Posterior cingulate gyrus (tissue), 11 donors: ENCODE measurements at places on chromosomes 11 and 22.
A peak's percentile ranks its signal among the peaks of the same experiment; 100 is the strongest.

DNA sequence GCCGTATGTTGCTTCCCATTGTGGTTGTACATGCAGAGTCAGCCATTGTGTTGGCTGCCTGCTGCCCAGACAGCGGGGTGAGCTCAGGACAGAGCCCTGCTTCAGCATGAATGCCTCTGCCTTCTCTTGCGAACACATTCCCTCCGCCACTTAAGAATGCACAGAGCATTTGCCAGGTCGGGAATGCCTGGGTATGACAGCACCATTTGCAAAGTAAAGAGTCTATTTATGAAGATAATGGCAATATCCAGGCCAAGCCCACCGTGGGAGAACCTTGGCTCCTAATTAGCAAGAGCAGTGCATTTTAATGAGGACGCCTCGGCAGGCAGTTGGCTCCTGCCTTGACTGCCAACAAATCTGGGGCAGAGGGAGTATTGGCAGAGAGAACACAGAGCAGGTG lies 62.5 kb upstream of the SORL1 start:
- DNase-seq: peak; percentile 72

DNA sequence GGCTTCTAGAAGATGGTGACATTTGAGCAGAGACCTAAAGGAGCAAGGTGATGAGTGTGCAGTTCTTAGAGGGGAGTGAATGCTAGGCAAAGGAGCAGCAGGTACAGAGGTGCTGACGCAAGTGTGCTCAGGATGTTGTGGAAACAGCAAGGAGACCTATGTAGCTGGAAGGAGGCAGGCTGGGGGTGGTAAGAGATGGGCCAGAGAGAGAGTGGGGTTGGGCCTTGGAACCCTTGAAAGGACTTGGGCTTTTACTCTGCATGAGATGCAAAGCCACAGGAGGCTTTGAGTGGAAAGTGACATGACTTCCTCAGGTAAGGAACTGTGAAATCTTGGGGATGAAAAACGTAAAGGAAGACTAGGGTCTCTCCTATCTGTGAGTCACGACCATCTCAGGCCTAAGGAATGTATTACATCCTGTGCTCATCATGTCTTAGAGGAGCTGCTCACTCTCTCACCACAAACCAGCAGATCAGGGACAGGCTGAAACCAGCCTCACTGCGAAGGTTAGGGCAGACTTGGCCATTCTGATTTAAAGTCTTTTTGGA lies 65.4 kb downstream of the MICAL2 start:
- no peak for DNase-seq

DNA sequence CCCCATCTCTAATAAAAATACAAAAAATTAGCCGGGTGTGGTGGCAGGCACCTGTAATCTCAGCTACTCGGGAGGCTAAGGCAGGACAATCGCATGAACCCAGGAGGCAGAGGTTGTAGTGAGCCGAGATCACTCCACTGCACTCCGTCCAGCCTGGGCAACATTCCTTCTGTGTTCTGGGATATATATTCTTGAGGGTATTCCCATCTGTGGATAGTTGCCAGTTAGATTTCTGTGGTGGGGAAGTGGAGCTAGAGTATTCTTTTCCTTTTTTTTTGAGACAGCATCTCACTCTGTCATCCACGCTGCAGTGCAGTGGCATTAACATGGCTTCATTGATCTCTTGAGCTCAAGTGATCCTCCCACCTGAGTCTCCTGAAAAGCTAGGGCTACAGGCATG lies 9.1 kb upstream of the ZNF74 start:
- DNase-seq: no peak

DNA sequence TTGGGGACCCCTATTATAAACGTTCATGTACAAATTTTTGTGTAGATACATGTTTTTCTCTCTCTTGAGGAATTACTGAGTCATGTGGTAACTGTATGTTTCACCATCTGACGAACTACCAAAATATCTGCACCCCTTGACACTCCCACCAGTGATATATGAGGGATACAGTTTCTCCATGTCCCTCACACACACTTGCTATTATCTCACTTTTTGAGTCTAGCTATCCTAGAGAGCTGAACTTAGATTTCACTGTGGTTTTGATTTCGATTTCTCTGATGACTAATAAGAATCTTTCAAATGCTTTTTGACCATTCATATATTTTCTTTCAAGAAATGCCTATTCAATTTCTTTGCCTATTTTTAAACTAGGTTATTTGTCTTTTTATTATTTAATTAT lies 200.2 kb downstream of the PGR start:
- DNase-seq: no peak

GRCh38 chr22:27874764-27875163 lies 44.3 kb downstream of the PITPNB start:
- no peak for DNase-seq

DNA sequence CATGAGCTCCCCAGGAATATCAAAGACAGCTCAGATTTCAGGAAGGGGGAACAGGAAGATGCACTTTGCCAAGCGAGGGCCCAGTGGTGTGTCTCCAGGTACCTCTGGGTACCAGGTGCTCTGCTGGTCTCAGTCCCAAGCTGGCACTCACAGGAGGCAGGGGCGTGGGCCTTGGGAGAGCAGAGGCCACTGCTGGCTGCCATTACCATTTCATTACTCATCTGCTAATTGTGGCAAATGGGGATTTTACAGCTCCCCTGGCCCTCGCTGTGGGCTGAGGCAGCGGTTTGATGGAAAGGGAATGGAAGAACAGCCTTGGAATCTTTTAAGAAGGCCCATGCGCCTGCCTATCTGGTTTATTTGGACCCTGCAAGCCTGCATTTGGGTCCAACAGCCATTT lies 192.0 kb upstream of the NAV2 start:
- no peak for DNase-seq

DNA sequence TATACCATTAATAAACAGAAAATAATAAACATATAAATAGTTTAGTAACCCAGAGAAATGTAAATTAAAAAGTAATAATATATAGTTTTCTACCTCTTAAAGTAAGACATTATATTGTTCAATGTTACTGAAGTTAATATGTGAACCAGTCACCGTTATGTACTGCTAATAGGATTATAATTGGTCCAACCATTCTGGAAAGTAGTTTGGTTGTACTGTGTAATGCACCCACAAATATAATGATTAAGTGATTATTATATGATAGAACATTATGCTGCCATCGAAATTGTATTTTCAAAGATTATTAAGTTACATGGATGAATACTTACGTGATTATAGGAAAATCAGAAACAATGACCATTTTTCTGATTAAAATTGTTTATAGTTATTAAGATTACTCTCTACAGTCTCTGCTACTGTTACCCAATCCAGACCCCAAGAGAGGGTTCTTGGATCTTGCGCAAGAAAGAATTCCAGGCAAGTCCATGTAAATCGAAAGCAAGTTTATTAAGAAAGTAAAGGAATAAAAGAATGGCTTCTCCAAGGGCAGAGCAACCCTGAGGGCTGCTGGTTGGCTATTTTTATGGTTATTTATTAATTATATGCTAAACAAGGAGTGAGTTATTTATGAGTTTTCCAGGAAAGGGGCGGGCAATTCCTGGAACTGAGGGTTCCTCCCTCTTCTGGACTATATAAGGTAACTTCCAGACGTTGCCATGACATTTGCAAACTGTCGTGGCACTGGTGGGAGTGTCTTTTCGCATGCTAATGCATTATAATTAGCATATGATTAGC lies 50.1 kb downstream of the ACER3 start:
- DNase-seq: no peak

DNA sequence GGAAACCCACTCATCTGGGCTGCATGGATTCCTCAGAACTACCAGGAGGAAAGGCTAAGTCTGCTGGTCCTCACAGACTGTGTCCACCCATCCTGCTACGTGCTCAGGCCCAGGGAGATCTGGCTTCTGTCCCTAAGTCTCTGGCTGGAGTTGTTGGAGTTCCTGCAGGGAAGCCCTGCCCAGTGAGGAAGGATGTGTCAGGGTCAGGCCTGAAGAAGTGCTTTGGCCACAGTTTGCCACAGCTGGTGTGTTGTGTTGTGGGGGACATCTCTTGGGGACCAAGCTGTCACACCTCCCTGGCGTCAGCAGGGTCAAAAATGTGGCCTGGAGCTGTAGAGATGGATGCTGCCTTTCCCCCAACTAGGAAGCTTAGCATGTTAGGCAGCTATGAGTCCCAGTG lies 684.7 kb downstream of the METTL15 start:
- peak; percentile 43 for DNase-seq

GRCh38 chr22:49850021-49850911 lies 3.4 kb upstream of the ZBED4 start:
- no peak for DNase-seq

- no peak for DNase-seq
Observed at GRCh38 chr22:40451210-40451609, 80.8 kb downstream of the SGSM3 start.

DNA sequence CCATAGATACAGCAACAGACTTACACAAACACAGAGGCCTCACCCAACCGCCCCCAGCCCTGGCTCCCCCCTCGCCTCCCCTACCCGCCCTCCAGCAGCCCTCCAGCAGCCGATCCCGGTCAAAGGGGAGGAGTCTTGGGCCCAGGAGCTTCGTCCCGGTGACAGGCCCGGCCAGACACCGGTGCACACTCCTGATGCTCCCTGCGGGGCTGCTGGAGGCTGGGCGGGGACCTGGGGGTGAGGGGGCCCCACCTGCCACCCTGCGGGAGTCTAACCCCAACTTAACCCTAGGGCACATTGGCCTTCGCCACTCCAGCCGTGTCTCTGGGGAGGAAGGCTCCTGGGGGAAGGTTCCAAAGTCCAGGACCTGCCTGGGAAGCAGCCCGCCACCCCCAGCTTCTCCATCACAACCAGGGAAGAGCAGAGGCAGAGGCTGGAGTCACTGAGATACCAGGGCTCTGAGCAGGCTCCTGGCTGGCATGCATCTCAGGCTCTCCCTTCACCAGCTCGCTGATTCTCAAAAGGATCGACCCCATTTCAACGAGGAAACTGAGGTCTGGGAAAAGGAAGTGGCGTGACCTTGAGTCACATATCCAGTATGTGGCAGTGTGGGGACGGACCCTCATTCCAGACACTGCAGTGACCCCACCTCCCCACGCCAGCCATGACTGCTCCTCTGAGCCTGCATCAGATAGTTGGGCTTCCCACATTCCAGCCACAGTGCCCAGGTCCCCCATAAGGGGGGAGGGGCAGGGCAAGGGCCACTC lies 14.4 kb downstream of the BCL9L start:
- DNase-seq: no peak

GRCh38 chr11:83088965-83089364 lies 17.3 kb upstream of the RAB30 start:
- no peak for DNase-seq

DNA sequence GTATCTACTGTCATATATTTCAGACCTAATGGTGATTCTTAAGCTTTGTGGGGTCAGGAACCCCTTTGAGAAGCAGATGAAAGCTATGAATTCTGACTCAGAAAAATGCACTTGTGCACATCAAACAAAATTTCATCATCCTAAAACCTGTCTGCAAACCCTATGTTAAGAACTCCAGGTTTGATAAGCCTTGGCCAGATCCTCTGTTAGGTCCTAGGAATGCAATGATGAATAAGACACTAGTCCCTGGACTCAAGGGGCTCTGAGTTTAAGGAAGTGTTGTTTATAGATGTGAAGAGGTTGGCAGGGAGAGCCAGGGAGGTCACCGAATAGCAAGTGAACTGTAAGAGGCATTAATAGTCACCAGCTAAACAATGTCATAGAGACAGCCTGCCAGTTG lies 103.2 kb downstream of the SPON1 start:
- DNase-seq: no peak

- DNase-seq: no peak
Observed at GRCh38 chr11:9103542-9104276, 12.3 kb upstream of the SCUBE2 start.

DNA sequence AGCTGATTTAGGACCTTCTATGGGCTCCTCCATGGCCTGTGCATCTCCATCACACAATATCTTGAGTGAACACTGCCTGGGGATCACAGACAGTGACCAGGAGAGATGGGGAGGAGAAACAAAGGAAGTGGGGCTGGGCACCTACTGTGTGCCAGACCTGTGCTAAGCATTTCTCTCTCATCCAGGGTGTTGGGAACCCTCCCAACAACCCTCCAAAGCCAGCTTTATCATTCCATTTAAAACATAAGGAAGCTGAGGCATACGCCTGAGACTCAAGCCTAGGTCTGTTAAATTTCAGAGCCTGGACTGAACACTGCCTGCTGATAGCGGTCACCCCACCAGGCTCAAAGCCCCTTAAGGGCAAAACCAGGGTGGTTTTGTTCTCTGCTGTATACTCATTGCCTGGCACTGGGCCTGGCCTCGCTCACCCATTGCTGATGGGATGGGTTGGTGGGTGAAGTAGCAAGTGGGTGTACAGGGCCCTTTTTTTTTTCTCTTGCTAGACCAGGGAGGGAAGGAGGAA lies 130.1 kb downstream of the MN1 start:
- no peak for DNase-seq

DNA sequence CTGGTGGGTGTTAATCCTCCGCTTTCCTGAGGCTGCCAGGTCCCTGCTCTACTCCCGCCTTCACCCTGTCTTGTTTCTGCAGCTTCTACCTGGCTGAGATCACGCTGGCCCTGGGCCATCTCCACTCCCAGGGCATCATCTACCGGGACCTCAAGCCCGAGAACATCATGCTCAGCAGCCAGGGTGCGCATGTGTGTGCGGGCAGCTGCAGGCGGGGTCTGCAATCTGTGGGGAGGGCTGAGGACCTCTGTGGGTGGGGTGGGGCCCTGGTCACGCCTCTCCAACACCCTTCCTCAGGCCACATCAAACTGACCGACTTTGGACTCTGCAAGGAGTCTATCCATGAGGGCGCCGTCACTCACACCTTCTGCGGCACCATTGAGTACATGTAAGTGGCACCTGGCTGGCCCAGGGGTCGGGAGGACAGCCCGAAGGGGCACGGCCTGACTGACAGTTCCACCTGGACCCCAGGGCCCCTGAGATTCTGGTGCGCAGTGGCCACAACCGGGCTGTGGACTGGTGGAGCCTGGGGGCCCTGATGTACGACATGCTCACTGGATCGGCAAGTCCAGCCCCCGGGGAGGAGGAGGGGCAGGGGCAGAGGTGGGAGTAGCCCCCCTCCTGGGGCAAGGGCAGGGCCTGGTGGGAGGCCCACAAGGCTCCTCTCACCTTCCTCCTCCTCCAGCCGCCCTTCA lies 4.5 kb downstream of the RPS6KB2 start:
- no peak for DNase-seq

GRCh38 chr11:119100246-119100970 lies 1.2 kb downstream of the DPAGT1 start:
- DNase-seq: no peak

- DNase-seq: no peak
Observed at GRCh38 chr11:124877910-124878758, 12.9 kb downstream of the ROBO3 start.

DNA sequence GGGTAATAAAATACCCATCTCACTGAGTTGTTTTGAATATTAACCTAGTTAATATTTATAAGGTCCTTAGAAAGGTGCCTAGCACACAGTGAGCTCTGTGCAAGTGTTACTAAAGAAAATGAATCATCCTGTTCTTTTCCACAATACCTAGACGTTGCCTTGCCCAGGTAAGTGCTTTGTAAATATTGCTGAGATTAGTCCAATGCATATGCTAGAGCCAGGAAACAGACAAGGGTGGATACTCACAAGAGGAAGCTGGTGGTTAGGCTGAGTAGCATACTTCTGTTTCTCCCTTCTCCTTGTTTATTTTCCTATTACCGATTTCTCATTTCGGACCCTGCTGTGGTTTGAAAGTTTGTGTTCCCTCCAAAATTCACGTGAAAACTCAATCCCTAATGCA lies 58.1 kb upstream of the BARX2 start:
- no peak for DNase-seq
